ENCODE measurements at places on chromosomes 16 and 17.

GRCh38 chr17:47785538-47786123 lies 36.0 kb downstream of the OSBPL7 start:
- DNase-seq = peak; percentile 32

DNA sequence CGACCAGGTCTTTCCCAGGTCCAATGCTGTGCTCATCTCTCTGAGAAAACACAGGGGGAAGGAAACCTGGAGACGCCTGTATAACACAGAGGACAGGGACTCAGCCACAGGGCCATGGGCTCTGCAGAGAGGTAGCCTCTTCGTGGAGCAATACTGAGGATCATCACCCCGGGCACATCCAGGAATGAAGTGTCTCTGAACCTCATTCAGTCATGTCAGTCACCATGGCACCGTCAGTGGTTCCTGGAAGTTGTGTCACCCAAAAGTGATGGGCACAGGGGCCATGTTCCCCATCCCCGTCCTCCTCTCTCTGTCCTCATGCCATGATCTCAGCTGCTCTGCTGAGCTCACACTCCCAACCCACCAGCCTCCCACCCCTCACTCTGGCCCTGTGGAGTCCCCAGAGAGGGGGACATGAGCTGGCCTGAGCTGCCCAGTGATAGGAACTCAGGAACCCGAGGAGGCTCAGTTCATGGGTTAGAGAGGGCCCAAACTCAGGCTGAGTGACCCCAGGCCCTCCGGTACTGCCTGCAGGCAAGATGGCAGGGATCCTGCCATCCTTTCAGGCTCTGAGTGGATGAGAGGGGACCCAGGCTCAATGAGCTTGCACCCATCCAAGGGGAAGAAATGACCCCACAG lies 53.4 kb downstream of the PITPNM3 start:
- DNase-seq = no peak

GRCh38 chr16:67155295-67156142 lies 4.2 kb downstream of the TRADD start:
- DNase-seq = peak; percentile 89

DNA sequence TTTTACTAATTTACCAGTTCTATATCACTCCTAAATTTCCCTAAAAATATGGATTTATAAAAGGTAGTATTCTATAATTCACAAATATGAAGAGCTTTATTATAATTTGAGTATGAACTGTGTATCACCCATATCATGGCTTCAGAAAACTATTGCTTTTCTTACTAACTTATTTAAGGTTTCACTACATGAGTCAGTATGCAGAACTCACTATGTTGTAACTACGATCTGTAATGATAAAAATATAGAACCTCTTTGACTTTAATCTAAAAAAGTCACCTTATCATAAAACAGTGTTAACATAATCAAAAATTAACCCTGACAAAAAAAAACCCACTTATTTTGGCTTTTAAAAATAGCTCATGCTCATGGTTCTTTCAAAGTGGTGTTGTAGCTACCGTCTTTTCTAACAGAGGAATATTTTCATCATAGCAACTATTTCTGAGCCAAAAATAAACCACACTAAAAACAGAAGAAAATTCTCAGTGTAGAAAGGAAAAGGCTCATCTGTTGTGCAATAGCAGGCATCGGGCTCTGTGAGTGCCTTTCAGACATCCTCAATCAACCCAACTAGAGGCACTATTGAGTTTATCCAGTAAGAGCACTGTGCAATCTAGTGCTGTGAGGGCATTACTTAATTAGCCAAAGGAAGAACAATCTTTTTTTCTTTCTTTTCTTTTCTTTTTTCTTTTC lies 42.1 kb downstream of the ITGAM start:
- DNase-seq = peak; percentile 22

GRCh38 chr17:15914400-15915170 lies 30.3 kb upstream of the ADORA2B start:
- DNase-seq = peak; percentile 69

DNA sequence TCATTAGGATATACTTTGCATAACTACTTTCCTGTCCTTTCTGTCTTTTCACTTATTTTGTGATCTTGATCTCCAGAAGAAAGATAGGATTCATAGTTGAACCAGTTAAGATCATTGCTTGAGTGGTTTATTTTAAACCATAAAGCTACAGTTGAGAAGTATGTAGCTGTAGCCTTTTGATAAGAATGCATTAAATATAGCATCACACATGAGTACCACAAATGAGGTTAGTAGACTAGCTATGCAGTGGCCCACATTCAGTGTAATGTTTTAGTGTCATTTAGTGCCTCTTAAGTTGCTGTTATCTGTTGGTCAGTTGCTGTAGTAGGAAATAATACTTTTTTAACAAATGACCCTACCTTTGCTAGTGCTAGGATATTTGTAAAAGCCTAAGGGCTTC lies 1.3 kb downstream of the NLK start:
- DNase-seq = no peak

DNA sequence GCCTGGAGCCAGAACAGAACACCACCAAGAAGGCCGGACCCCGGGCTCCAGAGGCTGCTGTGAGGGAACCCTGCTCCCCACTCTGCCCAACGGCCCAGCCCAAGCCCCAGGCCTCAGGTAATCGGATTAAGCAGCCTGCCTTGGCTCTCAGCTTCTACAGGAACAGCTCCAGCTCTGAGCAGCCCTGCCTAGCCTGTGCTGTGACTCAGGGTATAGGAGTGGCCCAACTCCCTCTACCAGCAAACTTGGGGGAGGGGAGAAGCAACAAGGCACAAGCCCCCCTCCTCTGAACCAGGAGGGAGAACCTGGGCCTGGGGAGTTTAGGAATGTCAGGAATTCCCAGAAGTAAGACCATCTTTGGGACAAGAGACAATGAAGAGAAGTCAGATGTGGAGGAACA lies 849 bp upstream of the SOX15 start:
- DNase-seq = no peak

GRCh38 chr17:55478971-55479370 lies 32.3 kb downstream of the SMIM36 start:
- DNase-seq = no peak

DNA sequence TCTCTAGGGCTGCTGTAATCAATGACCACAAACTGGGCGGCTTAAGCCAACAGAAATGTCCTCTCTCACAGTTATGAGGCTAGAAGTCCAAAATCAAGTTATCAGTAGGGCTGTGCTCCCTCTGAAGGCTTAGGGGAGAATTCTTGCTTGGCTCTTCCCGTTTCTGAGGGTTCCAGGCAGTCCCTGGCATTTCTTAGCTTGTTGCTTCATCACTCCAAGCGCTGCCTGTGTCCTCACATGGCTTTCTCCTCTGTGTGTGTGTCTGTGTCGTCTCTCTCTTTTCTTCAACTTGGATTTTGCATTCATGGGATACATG lies 13.7 kb upstream of the CDC42EP4 start:
- DNase-seq = no peak

GRCh38 chr16:83345846-83346640 lies 461.7 kb upstream of the HSBP1 start:
- no peak for DNase-seq
